Activated CD4-positive, CD25-positive, alpha-beta regulatory T cell (primary cell): ENCODE measurements at places on chromosomes 7 and 10.

DNA sequence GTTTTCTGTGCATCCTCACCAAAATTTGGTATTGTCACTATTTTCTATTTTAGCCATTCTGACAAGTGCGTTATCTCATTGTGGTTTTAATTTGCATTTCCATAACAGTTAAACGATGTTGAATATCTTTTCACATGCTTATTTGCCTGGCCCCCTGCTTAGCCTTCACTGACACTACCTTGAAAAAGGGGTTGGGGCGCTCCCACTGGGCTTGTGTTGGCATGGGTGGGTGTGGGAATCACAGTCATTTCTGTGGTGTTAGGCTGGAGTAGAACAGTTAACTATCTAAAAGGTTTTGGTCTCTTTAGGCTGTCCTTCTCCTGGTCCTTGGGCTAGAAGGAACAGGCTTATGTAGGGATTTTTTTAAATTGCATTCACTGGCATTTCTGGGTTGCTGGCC, 72.2 kb upstream of the TMEM140 start:
- no peak for DNase-seq

GRCh38 chr7:151759591-151760042, 117.3 kb downstream of the PRKAG2 start:
- DNase-seq = peak; percentile 27

DNA sequence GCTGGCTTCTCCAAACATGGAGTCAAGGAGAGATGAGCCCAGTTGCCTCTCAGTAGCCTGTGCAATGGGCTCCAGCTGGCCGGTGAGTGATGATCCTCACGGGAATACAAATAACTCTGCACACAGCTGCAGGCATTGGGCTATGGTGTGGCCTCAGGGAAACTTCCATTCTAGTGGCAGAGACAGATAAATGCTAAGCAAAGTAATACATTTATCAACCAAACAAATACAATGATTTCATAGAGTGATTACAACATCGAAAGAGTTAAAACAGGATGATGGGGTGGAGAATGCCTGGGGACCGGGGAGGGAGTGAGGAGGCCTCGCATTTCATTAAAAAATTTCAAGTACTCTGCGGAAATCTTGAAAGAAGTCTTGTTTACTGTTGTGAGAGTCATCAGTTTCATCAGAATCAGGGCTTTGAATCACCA, 15.0 kb upstream of the AKR1B1 start:
- no peak for DNase-seq

DNA sequence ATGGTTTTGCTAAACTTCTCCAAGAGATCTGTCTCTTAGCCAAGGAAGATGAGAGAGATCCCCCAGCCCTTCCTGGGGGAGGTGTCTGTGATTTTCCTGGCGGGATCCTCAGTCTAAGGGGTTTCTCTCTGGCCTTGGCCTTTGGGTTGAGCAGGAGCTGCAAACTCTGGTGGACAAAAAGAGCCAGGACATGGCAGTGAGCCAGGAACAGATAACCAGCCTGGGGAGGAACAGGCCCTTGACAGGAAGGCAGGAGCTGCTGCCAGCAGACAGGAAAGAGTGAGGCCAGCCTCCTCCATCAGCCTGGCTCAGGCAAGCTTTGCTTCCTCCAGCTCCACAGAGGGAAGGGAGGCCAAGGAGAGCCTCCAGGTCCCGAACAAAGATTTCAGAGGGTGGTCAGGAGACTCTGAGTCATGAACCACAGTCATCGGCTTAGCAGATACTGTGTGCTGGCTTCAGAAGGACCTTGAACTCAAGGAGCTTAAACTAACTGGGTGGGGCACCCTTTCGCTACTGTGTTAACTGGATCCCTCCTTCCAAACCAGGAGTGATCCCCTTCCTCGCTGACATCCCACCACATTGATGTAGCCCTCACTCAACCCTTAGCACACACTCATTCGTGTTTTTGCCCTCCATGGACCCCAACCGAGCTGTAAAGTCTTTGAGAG, 34.7 kb downstream of the DDIT4 start:
- no peak for DNase-seq

GRCh38 chr7:151844071-151844824, 32.7 kb downstream of the PRKAG2 start:
- DNase-seq = no peak

DNA sequence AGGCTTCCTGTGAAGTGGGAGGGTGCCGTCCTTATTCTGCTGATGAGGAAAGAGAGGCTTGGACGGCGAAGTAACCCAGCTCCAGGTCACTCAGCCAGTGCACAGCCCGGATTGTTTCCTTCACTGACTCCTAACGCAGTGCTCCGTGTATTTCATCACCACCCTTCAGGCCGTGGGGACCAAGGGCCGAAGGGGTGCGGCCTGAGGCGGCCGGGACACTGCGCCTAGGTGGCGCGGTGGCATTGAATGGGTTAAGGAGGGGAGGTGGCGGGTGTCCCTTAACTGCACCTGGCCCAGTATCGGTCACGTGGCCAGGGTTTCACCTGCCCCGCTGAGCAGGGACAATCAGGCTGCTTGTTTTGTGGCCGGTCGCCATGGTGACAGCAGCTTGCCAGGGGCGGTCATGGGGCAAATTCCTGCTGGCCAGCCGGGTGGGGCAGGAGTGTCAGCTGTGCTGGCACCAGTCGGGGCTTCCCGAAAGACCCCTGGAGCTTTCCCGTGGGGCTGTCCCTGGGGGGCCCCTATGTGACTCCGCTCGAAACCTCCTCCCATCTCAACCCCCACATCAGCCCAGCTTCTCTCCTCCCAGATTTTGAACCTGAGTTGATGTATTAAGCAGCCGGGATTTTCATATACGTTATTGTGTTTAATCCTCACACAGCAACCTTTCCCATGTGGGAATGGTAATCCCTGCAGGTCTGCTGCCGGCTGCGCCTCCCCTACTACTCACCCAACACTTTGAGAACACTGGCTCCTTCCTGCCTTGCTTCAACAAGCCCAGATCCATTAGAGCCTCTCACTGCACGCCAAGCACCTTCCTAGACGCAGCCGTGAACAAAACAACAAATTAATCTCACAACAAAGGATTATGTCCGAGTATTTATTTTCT, 4.4 kb upstream of the ABHD11 start:
- DNase-seq = no peak

GRCh38 chr7:266851-267840, 22.8 kb upstream of the FOXL3 start:
- DNase-seq = no peak

- DNase-seq = no peak
Measured at GRCh38 chr7:156218544-156219306, 406.5 kb upstream of the SHH start.

DNA sequence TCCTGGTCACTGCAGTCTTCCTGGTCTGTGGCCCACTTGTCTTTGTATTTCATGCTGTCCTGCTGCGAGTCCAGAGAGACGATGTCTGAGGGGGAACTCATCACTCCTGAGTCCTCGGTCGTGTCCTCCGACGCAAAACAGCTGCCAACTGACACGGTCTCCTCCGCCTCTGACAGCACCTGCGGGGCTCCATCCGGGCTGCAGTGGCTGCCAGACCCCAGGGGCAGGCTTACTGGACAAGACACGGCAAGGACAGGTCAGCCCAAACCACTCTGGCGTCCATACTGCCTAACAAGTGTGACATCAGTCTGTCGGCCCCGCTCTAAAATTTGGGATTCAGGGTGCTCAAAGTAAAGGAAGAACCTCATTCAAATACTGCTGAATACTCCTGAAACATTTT, 260.8 kb upstream of the GRB10 start:
- no peak for DNase-seq

- DNase-seq = no peak
Measured at GRCh38 chr10:132504501-132505272, 32.9 kb upstream of the INPP5A start.

- no peak for DNase-seq
Measured at GRCh38 chr10:77045085-77045484, 592.5 kb downstream of the KCNMA1 start.

DNA sequence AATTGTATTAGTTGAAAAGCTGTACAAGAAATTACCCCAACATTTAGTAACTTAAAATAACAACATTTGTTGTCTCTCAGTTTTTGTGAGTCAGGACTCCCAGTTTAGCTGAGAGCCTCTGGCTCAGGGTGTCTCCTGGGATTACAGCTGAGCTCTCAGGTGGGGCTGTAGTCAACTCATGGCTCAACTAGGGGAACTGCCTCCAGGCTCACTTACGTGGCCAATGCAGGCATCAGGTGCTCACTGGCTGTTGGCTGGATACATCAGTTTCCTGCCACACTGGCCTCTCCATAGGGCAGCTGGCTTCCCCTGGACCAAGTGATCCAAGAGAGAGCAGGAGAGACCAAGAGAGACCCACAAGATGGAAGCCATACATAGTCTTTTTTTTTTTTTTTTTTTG, 17.5 kb downstream of the CCNY start:
- DNase-seq = no peak

- no peak for DNase-seq
Measured at GRCh38 chr7:151449990-151450389, 10.0 kb upstream of the CRYGN start.

DNA sequence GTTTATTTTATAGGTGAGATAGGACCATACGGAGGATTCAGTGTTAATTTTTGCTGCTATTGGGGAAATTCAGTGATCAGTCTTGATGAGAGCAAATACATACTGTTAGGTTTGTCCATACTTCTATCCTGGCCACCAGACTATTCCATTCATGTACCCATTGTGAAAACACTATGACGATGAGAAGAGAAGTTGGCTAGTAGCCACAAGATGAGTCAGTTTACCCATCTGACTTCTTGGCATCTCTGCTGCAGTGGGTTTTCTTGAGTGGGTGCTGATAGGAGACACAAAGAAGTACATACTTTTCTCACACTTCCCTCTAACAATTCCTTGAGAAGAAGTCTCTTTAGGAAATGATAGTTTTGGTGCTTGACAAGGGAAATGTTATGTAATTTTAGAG, 133.1 kb downstream of the TFPI2 start:
- DNase-seq = no peak

DNA sequence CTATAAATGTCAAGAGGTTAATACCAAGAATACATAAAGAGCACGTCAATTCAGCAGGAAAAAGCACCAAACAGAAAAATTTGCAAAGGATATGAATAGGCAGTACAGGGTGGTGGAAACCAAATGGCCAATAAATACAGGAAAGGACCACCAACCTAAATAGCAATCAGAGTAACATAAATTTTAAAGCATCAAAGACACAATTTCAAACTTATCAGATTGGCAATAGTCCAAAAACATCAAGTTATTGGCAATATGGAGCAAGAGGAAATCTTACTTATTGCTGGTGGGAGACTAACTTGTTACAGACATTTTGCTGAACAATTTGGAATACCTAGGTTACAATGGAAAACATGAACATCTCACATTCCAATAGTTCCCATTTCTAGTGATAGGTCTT, 24.1 kb downstream of the SYPL1 start:
- no peak for DNase-seq

DNA sequence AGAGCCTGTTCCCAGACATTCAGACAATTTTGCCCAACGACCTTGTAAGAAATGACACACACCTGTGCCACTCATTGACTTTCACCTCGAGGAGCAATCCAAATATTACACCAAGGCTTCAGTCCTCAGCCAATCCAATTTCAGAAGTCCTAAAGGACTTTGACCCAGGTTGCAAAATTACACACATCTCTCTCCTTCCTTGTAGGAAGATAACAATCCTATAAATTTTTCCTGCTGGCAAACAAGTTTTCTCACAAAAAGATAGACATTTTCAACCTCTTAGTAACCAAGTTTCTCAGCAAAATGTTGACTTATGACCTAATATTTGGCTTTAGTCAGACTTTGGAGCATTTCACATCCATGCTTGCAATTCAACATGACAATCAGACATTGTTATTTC, 745.0 kb downstream of the GRID1 start:
- DNase-seq = no peak

- no peak for DNase-seq
Measured at GRCh38 chr10:43162604-43163003, 24.4 kb downstream of the CSGALNACT2 start.

DNA sequence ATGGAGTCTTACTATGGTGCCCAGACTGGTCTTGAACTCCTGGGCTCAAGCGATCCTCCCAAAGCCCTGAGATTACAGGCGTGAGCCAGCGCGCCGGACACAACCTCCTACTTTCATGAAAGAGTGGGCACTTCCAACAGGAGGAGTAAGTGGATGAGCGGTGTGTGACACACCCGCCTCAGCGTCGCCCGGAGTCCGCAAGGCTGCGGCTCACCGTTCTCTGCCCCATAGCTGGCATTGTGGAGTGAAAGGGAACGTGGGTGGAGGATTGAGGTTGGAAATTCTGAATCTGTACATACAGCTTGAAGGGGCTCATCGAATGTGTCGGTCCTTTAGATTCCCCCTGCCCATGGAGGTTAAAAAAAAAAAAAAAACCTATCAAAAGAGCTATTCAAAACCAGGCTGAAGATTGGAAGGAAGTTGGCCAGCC, 524 bp upstream of the PRXL2A start:
- DNase-seq = no peak

- no peak for DNase-seq
Measured at GRCh38 chr7:121085922-121086321, 97.4 kb downstream of the CPED1 start.

GRCh38 chr7:105298439-105298894, 90.3 kb downstream of the SRPK2 start:
- DNase-seq = no peak
